AG04450 (cell line): ENCODE measurements at places on chromosomes 2 and 18. TPM values are rescaled to one million over a fixed set of nuclear protein-coding genes. Genes with fewer than 3 reads are reported as not detected.

DNA sequence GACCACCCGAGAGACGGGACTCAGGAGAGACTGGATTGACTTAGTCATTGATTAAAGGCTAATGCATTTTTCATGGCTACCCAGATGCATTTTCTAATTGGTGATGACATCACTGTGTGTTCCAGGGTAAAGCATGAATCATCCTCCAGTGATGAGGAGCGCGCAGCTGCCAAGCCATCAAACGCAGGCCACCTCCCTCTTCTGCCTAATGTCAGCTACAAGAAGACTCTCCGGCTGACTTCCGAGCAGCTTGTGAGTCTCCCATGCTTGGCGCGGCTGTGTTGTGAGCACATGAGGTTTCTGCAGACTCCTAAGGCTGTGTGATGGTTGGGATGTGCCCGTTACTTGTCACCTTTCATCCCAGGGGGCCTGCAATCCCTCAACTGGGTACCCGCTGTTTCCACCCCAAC, 56.4 kb downstream of the LPIN1 start:
- no peak for DNase-seq

GRCh38 chr18:73452866-73453265, 585.1 kb upstream of the NETO1 start:
- no peak for DNase-seq

The TBC1D8 gene
- 2.3 and 2.5 TPM in 2 replicates for polyA plus RNA-seq

The FBXO15 gene
- 0.91 and 1.4 TPM in 2 replicates for polyA plus RNA-seq

DNA sequence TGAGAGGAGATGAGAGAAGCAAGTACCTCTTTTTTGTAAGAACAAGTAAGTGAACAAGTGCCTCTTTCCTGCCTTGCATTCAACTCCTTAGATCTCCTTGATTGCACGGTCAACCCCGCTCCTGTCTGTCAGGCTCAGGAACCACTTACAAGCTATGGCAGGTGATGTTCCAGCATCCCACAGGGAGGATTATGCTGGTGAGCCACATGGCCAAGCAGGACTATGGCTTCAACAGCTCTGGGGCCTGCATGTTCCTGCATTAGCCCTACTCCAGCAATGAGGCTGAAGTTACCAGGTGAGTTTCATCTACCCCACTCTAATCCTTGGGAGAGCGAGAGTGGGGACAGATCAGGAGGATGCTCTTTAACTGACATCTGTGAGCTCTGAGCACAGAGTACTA, 29.5 kb downstream of the TTC32 start:
- DNase-seq, result no peak

GRCh38 chr2:44388877-44389276, 27.1 kb downstream of the CAMKMT start:
- DNase-seq, result no peak
